ENCODE measurements at places on chromosomes 2 and 18. TPM values are rescaled to one million over a fixed set of nuclear protein-coding genes. Genes with fewer than 3 reads are reported as not detected.
A peak's percentile ranks its signal among the peaks of the same experiment; 100 is the strongest.

- no peaks in the 10 kb centered on the region for H3K27me3 ChIP-seq
- H3K4me3 ChIP-seq, result no peak overlapping the region
- no peaks in the 10 kb centered on the region for H3K4me1 ChIP-seq
- no peak overlapping the region for H3K27ac ChIP-seq
- no peaks in the 10 kb centered on the region for H3K36me3 ChIP-seq
Measured at GRCh38 chr2:15819562-15820256, 120.6 kb upstream of the MYCN start.

DNA sequence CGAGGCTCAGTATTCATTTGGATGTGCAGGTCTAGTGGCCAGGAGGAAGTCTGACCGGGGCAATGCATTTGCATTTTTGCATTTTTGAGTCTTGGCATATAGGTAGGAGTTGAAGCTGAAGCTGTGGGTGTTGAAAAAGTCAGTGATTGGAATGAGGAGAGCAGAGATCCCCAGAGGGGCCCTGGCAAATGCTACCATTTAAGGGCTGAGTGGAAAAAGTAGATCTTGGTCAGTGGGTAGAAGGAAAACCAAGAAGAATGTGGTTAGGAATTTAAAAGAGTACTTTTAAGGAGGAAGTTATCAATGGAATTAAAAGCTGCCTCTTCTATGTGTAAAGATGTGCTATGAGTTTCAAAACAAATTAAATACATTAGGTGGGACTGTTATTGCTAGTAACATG, 143.0 kb downstream of the ZEB2 start:
- no peaks in the 10 kb centered on the region for H3K36me3 ChIP-seq
- no peaks in the 10 kb centered on the region for H3K4me1 ChIP-seq
- no peak for DNase-seq

- no peak overlapping the region for H3K4me3 ChIP-seq
- H3K27ac ChIP-seq, result no peak overlapping the region
- DNase-seq, result peak; percentile 33
Measured at GRCh38 chr18:48813833-48814489, 136.8 kb downstream of the SMAD7 start.

- H3K4me3 ChIP-seq, result no peak overlapping the region
- H3K27me3 ChIP-seq, result no peaks in the 10 kb centered on the region
- H3K27ac ChIP-seq, result no peak overlapping the region
- DNase-seq, result no peak
- H3K4me1 ChIP-seq, result no peaks in the 10 kb centered on the region
- H3K36me3 ChIP-seq, result no peaks in the 10 kb centered on the region
Measured at GRCh38 chr18:24414349-24415003, 12.0 kb upstream of the IMPACT start.

- DNase-seq, result no peak
- H3K4me1 ChIP-seq, result peaks cover 5% of the 10 kb centered on the region
- H3K4me3 ChIP-seq, result no peak overlapping the region
- no peaks in the 10 kb centered on the region for H3K36me3 ChIP-seq
- peaks cover 94% of the 10 kb centered on the region for H3K27me3 ChIP-seq
Measured at GRCh38 chr2:71464389-71464788, 11.0 kb downstream of the DYSF start.

DNA sequence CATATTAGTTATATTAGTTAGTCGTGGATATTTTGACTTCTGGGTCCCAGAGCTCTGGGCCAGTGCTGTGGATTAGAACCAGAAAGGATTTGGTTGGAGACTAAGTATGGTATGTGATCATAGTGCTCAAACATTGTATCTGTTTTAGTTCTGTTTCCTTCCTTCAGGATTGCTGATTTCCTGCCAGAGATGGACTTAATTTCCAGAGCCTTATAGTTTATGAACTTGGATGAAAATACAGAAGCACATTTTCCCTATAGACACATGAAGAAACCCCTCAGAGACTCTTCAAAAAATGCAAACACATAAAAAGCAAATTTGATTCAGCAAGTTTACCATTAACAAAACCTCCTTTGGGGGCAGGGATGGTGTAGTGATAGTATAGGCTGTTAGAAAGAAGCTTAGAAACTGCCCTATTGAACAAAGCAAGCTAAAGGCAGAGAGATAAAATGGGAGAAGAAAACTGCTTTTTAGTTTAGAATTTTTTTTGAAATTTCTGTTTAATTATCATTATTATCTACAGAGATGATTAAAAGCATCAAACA, 88.7 kb upstream of the EFEMP1 start:
- no peaks in the 10 kb centered on the region for H3K27me3 ChIP-seq
- peaks cover 19% of the 10 kb centered on the region for H3K4me1 ChIP-seq
- no peak for DNase-seq
- no peak overlapping the region for H3K4me3 ChIP-seq

Gene FAM110C
- 13.2 TPM for total RNA-seq

Gene OSR1
- total RNA-seq, result not detected

Gene FBXO15
- total RNA-seq, result 0.84 TPM

Gene ZNF516
- total RNA-seq, result 16.5 TPM

DNA sequence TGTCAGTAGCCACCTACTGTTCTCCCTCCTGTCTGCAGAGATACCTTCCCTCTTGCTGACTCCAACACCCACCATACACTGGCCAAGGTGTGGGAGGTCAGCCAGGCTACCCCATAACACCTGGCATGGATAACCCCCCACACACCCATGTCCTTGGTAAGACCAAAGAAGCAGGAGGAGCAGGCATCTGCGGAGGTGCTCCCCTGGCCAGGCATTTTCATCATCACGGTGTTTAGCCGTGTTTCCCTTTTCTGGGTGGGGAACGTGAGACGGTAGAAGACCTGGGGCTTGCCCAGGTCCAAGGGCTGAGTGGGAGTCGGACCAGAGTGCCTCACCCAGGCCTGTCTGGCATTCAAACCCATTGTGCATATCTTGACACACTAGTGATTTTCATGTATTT, 150.3 kb downstream of the SMAD7 start:
- H3K36me3 ChIP-seq, result no peaks in the 10 kb centered on the region
- no peaks in the 10 kb centered on the region for H3K27me3 ChIP-seq
- H3K4me1 ChIP-seq, result no peaks in the 10 kb centered on the region
- H3K27ac ChIP-seq, result no peak overlapping the region
- H3K4me3 ChIP-seq, result no peak overlapping the region

Gene FAM237A
- total RNA-seq, result not detected

DNA sequence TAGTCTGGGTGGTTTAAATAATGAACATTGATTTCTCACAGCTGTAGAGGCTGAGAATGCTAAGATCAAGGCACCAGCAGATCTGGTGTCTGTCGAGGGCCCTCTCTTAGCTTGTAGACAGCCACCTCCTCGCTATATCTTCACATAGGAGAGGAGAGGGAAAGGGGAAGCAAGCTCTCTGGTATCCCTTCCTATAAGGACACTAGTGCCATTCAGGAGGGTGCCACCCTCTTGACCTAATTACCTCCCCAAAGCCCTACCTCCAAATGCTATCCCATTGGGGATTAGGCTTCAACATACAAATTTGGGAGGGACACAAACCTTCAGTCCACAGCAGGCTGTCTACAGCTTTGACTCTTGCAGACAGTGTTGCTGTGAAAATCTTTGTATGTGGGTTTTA, 76.7 kb downstream of the BOLA3 start:
- no peaks in the 10 kb centered on the region for H3K36me3 ChIP-seq
- H3K27ac ChIP-seq, result no peak overlapping the region
- H3K4me1 ChIP-seq, result no peaks in the 10 kb centered on the region
- DNase-seq, result no peak

DNA sequence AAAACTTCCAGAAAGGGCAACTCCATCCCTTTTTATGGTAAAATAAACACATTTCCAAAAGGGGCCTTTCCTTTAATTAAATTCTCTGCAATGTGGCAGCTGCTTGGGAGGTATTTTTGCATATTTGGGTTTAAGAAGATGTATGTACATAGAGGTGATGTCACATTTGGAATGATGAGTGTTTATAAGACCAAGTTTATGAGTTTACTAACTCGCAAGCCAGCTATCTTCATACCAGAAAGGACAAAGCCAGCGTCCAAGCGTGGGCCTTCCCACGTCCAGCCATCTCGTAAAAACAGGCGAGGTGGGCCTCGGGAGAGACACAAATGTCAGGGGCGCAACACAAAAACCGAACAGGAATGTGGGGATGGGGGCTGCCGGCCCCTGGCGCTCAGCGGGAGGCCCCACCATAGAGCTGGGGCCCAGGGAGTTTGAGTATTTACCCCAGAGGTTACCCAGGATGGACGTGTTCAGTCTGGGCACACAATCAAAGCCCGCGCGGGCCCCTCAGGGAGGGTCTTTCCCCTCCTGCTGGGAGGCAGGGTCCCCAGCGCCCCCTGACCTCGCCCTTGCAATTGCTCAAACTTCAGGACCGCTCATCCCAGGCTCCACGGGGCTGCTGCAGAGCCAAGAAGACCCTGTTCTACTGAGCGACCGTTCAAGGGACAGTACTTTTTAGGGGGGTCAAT, 137.3 kb downstream of the TWIST2 start:
- H3K27me3 ChIP-seq, result no peaks in the 10 kb centered on the region
- no peaks in the 10 kb centered on the region for H3K4me1 ChIP-seq
- no peak overlapping the region for H3K27ac ChIP-seq
- H3K4me3 ChIP-seq, result no peak overlapping the region
- DNase-seq, result no peak

DNA sequence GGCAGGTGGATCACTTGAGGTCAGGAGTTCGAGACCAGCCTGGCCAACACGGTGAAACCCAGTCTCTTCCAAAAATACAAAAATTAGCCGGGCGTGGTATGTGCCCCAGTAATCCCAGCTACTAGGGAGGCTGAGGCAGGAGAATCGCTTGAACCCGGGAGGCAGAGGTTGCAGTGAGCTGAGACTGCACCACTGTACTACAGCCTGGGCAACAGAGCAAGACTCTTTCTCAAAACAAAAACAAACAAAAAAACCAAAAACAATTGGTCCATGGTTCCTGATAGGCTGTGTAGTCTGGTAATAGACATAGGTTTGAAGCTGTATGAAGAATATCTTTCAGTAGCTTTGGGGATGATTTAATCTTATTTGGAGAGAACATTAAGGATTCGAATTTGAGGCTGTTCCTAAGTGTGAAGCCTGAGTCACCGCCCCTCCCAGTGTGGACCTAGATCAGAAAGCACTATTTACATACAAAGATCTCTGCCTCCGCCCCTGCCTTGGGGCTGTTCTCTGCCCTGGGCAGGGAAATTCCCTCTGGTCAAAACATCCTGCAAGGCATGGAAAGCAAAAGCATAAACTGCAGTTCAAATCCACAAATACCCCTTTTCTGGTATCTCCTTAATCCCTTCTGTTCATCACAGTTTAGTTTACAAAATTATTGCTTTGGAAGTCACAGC, 52.8 kb upstream of the PMAIP1 start:
- H3K4me3 ChIP-seq, result no peak overlapping the region
- DNase-seq, result no peak

DNA sequence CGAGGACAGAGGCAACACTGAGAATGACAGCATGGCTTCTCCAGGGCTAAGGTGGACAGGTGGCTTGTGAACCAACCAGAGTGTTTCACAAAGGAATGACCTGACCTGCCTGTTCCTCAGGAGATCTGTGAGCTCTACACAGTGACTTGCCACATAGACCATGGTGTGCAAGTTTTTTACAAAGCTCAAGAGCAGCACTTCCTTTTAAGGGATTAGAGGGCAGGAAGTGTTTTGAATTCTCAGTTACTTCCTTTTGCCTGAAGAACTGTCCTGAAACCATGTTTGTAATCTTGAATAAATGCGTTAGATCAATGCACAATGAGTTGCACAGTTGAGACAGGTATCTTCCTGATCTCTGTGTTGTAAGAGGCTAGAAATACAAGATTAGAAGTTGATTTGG, 421.9 kb downstream of the THSD7B start:
- H3K36me3 ChIP-seq, result no peaks in the 10 kb centered on the region
- H3K4me1 ChIP-seq, result no peaks in the 10 kb centered on the region
- no peak overlapping the region for H3K4me3 ChIP-seq
- DNase-seq, result no peak

Gene TBR1
- not detected for total RNA-seq

DNA sequence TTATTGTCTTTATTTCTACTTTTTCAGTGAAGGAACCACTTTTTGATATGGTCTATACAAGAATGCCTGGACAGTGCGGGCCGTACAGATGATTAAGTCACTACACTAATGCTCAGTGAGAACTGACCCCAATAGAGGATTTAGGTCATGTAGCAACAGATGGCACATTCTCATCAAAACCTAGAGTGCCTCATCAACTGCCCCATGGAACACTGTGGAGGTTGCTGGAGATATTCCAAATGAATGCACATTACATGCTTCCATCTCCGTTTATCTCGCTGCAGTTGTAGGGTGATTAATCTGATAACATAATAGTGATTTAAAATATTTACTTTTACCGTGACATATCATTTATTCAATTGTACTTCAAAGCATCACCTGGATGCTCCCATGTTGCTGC, 41.8 kb upstream of the COPS8 start:
- H3K27ac ChIP-seq, result no peak overlapping the region
- H3K4me1 ChIP-seq, result peaks cover 14% of the 10 kb centered on the region
- no peak overlapping the region for H3K4me3 ChIP-seq
- no peaks in the 10 kb centered on the region for H3K36me3 ChIP-seq
- DNase-seq, result no peak
- no peaks in the 10 kb centered on the region for H3K27me3 ChIP-seq

Data from H1 (cell line).